Transverse colon (tissue), 4 donors: ENCODE measurements at places on chromosomes 1 and 21. TPM values are rescaled to one million over a fixed set of nuclear protein-coding genes. Genes with fewer than 3 reads are reported as not detected.

The RAB42 gene
- not detected for total RNA-seq

The IFNLR1 gene
- total RNA-seq: 12.9 TPM

The AURKAIP1 gene
- total RNA-seq: 110 TPM

The IGSF21 gene
- total RNA-seq: 1.1 TPM

The CACNA1S gene
- not detected for total RNA-seq

The LINGO4 gene
- total RNA-seq: not detected

The IGSF3 gene
- total RNA-seq: 49.6 TPM

The MCOLN2 gene
- total RNA-seq: 15.7 TPM

The LRRC71 gene
- 1.2 TPM for total RNA-seq

The RNU1-2 gene
- under 0.01 TPM for total RNA-seq

The TMCC2 gene
- total RNA-seq: 0.80 TPM

The VWA5B1 gene
- not detected for total RNA-seq

The ALX3 gene
- total RNA-seq: not detected

The NUP210L gene
- total RNA-seq: not detected

The NFIA gene
- 23.6 TPM for total RNA-seq

The RBP7 gene
- not detected for total RNA-seq

The NTMT2 gene
- not detected for total RNA-seq

The RABIF gene
- 10.9 TPM for total RNA-seq

The SAMD13 gene
- 16.1 TPM for total RNA-seq

The MIER1 gene
- total RNA-seq: 32.6 TPM

The SLC6A9 gene
- 29.1 TPM for total RNA-seq

The FCRL4 gene
- not detected for total RNA-seq

The DNAH14 gene
- 84.0 TPM for total RNA-seq

The LIPI gene
- total RNA-seq: not detected

The CLCA4 gene
- 590 TPM for total RNA-seq

The KIF14 gene
- not detected for total RNA-seq

The IFI44L gene
- 1.8 TPM for total RNA-seq

The RHCE gene
- not detected for total RNA-seq

The CFAP410 gene
- 17.2 TPM for total RNA-seq

The PRAMEF11 gene
- not detected for total RNA-seq

The PRSS38 gene
- not detected for total RNA-seq

The FCRL2 gene
- not detected for total RNA-seq

The SPRR2G gene
- not detected for total RNA-seq

The TNFRSF9 gene
- total RNA-seq: not detected

The SNIP1 gene
- 9.0 TPM for total RNA-seq

The SYPL2 gene
- total RNA-seq: 0.41 TPM

The CDK11B gene
- 183 TPM for total RNA-seq

The ZNF678 gene
- 80.2 TPM for total RNA-seq

The AADACL3 gene
- total RNA-seq: not detected

The OR6K3 gene
- total RNA-seq: not detected

The PLD5 gene
- not detected for total RNA-seq
